Activated CD4-positive, alpha-beta T cell treated with anti-CD3 and anti-CD28 coated beads for 4 hours (primary cell): ENCODE measurements at places on chromosomes 6 and 20.

GRCh38 chr6:68139130-68139529 lies 496.0 kb upstream of the ADGRB3 start:
- no peak for DNase-seq

DNA sequence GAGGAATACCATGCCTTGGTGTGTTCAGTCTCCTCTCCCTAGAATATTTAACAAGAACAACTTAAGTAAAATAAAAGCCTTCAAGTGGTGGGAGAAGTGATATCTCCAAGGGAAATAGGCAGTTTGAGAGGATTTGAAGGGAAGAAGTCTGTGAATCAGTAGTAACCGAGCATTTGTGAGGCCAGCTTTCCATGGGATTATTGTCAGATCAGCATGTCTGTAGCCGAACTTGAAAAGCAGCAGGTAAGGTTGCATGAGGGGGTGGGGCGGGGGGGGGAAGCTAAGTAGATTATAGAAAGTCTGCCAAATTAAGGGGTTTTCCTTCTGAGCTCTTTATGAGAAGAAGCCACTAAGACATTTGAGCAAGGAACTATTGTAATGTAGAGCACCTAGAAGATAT lies 92.6 kb downstream of the GRIK2 start:
- DNase-seq = no peak

- DNase-seq = no peak
Observed at GRCh38 chr6:139146317-139146726, 11.4 kb downstream of the HECA start.

- DNase-seq = no peak
Observed at GRCh38 chr6:138451043-138451442, 47.0 kb downstream of the HEBP2 start.

- DNase-seq = no peak
Observed at GRCh38 chr6:148998704-148999103, 251.9 kb downstream of the UST start.
